Progenitor cell of endocrine pancreas (in vitro differentiated cells): ENCODE measurements at places on chromosomes 7 and 10. TPM values are rescaled to one million over a fixed set of nuclear protein-coding genes. Genes with fewer than 3 reads are reported as not detected.

GRCh38 chr7:101954499-101954898 lies 137.1 kb downstream of the CUX1 start:
- DNase-seq = no peak

GRCh38 chr7:156950381-156950858 lies 908 bp downstream of the NOM1 start:
- no peak for DNase-seq

DNA sequence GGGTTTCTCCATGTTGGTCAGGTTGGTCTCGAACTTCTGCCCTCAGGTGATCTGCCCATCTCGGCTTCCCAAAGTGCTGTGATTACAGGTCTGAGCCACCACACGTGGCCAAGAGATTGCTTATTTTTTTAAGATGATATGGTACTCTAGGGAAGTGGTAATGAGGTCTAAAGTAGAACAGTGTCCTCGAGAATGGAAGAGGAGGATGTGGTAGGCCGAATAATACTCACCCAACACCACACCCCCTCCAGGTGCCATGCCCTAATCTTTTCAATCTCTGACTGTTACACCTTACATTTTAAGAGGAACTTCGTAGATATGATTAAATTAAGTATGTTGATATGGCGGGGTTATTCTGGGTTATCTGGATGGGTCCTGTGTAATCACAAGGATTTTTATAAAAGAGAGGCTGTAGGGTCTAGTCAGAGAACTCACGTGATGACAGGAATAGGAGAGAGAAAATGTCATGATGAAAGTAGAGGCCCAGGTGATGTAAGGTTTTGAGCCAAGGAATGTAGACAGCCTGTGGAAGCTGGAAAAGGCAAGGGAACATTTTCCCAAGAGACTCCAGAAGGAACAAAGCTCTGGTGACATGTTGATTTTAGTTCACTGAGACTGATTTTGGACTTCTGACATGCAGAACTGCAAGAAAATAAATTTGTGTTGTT lies 29.5 kb downstream of the CDK13 start:
- no peak for DNase-seq

Gene BTBD16
- not detected in 2 replicates for total RNA-seq
